ENCODE measurements at places on chromosomes 2 and 18.

- DNase-seq, result no peak
These were observed 84.3 kb upstream of the SESTD1 start for GRCh38 chr2:179348906-179349305.

DNA sequence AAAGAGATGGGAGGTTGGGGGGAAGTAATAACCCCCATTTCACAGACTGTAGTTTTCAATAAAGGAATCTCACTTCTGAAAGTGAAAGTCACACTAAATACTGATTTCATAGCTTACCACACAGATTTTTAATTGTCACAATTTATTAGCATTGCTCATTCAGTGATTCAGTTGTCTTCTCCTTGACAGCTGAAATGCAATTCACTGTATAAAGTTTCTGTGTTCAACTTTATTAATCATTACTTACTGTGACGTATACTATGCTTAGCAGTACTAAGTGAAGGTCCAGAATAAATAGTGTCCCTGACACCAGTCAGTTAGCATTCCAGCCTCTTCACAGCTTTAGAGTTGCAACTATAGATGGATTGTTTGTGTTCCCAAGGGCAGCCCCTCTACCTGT lies 324.1 kb upstream of the CRIM1 start:
- DNase-seq, result no peak

- peak; percentile 41 for DNase-seq
These were observed 626 bp downstream of the CAPN10 start for GRCh38 chr2:240586919-240587800.

DNA sequence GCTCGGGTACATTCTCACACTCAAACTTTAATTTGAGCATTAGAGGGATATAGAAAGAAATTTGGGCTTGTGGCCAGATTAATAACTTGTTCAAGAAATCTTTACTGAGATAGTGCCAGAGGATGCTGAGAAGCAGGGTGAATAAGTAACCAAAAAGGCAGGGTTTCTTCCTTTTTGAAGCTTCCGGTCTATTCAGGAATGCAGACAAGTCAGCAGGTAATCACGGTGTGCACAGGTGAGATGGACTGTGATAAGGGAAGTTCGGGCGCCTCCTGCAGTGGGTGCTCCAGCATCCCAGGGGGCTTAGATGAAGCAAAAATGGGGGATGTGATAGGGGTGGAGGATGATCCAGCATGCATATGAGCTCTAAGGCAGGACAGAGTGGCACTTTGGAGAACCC lies 44.9 kb upstream of the CYP1B1 start:
- no peak for DNase-seq

GRCh38 chr18:68520406-68521075 lies 194.4 kb downstream of the TMX3 start:
- DNase-seq, result no peak

GRCh38 chr2:171745806-171746205 lies 58.5 kb downstream of the DYNC1I2 start:
- DNase-seq, result no peak

All from germinal center (tissue), 1 donor.